Ecto neural progenitor cell (in vitro differentiated cells): ENCODE measurements at places on chromosomes 6 and 20.

DNA sequence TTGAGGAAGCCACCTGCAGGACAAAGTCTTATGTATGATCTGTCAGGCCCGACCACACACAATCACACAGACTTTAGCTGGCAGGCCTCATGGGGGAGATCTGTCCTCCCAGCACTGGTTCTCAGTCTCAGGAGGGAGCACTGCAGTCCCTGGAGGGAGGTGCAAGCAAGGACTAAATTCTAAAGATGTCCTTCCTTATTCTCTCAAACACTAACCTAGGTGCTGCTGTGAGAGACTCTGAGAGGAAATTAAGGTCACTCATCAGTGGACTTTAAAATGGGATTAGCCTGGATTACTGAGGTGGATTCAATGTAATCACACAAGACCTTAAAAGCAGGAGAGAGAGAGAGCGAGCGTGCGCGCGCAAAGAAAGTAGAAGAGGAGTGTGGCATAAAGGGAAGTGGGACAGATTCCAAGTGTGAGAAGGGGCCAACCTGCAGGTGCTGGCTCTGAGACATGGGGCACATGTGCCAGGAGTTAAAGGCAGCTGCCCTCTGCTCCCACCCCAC, 14.3 kb downstream of the GLO1 start:
- no peak for DNase-seq

GRCh38 chr20:33697129-33697528, 10.9 kb upstream of the E2F1 start:
- no peak for DNase-seq

DNA sequence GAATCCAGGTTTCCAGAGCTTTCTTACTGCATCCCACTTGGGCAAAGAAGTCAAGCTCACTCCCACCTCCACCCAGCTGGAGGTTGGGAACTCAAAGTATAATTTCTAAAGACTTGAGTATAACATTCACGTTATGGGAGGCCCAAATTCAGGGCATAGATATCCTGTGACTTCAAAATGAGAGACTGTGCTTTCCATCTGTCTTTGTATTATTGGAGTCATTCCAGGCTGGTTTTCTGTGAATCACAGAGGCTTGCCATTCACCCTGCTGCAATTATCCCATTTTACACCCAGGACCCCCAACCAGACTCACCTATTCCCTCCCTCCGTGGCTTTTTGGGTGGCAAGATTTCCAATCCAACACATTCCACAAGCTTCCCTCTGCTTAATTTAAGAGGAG, 19.3 kb upstream of the SRC start:
- DNase-seq: no peak

DNA sequence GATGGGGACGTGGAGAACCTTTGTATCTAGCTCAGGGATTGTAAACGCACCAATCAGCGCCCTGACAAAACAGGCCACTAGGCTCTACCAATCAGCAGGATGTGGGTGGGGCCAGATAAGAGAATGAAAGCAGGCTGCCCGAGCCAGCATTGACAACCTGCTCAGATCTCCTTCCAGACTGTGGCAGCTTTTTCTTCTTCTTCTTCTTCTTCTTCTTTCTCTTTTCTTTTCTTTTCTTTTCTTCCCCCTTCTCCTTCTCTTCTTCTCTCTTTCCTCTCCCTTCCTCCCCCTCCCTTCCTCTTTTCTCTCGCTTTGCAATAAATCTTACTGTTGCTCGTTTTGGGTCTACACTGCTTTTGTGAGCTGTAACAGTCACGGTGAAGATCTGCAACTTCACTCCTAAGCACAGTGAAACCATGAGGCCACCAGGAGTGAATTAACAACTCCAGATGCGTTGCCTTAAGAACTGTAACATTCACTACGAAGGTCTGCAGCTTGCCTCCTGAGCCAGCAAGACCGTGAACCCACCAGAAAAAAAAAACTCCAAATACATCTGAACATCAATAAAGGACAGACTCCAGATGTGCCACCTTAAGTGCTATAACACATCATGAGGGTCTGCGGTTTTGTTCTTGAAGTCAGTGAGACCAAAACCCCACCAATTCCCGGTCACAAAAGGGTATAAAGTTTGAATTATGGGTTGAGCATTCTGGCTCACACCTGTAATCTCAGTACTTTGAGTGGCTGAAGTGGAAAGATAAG, 19.6 kb upstream of the SERPINB1 start:
- no peak for DNase-seq

DNA sequence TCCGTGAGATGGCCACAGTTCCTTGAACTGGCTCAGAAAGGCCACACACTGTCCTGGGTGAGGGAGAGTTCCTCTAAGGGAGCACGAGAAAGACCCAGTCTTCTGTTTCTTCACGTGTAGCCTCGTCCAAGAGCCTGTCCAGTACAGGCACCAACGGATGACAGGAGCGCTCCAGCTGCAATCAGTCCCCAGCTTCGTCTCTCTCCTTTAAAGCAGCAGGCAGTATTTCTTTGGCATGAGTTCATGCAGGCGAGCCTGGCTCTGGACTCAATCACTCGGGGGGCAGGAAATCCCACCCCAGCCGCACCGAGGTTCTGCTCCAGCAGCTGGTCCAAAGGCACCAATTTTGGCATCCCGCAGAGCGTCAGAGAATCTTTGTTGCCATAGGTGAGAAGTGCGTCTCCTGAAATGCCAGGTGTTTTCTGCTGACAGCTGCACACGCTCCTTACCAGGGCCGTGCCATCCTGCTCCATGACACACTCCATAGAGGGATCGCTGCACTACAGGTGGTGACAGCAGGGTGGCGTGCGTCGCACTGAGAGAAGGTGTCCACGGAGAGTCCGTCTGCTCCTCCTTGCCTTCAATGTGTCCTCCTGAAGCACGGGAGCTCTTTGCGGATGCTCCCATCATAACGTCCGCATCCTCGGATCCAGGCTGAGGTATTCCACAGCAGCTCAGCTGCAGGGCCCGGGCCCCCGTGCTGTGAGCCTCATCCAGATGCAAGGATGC, 59.6 kb upstream of the AFDN start:
- no peak for DNase-seq

GRCh38 chr6:136548582-136549299, 1.5 kb downstream of the MAP7 start:
- DNase-seq: no peak

GRCh38 chr20:330233-331149, 5.1 kb downstream of the SOX12 start:
- peak; percentile 65 for DNase-seq

GRCh38 chr6:8113131-8113654, 10.8 kb upstream of the EEF1E1 start:
- DNase-seq: no peak

- no peak for DNase-seq
These were observed 19.3 kb downstream of the KIAA1755 start for GRCh38 chr20:38241201-38241600.

DNA sequence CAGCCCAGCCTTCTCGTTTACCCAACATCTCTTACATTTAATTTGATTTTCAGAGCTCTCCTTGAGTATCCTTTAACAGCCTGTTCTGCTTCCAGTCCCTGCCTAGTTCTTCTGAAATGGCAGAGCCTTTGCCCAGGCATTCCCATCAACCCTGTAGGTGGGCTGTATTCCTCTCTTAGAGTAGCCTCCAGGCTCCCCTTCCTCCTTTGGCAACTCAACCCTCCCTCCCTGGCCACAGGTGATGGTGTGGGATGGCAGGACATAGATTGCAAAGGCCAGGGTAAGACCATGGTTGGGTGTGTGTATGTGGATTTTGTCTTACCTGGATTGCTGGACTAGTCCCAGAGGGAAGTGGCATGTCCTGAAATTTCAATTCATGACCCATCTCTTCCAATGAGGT, 125.4 kb downstream of the F13A1 start:
- no peak for DNase-seq

- DNase-seq: no peak
These were observed 75.2 kb downstream of the MAP3K5 start for GRCh38 chr6:136716917-136717715.

- DNase-seq: no peak
These were observed 75.7 kb upstream of the PTCHD4 start for GRCh38 chr6:48186746-48187145.

- peak; percentile 77 for DNase-seq
These were observed 76.4 kb upstream of the RNF24 start for GRCh38 chr20:4091490-4092479.

DNA sequence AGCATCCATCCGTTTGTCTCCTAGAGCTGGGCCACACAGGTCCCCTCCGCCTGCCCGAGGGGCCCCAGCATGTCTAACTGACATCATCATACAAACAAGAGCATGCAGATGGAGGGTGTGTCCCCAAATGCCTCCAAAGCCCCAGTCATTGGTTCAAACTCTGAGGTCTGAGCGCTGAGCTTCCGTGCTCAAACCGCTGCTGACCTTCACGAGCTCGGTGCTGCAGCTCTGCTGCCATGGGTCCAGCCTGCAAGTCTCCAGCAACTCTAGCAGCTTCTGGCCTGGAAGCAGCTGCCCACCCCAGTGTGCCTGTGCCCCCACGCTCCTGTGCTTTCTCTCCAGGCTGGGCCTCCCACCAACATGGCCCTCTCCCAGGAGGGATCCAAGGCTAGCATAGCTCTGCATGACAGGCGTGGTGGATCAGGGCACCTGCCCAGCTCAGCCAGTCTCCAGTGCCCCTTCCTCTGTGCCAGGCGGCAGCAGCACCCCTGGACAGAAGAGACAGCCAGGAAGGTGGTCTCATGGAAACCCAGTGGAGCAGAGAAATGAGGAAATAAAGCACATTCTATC, 131.6 kb upstream of the PMEPA1 start:
- DNase-seq: peak; percentile 41

- no peak for DNase-seq
These were observed 380.0 kb upstream of the MARCKS start for GRCh38 chr6:113476937-113477839.

GRCh38 chr6:147738516-147739162, 230.1 kb downstream of the SAMD5 start:
- no peak for DNase-seq

GRCh38 chr6:28161410-28162079, 19.9 kb downstream of the ZKSCAN8 start:
- DNase-seq: peak; percentile 79
